ENCODE measurements at places on chromosomes 3 and 15.

DNA sequence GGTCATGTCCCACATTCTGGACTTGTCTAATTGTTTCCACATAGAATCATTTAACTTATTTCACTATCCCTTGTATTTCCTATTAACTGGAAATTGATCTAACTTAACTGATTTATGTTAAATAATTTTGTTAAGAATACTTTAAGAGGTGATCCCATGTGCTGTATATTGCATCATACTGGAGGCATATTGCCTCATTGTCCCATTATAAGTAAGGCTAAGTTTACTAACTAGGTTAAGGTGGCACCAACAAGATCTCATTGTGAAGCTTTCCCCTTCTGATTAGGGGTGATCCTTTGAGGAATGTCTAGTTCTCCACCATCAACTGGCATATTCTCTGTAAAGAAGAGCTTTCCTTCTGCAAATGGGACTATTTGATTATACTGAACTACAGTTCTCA is 24.4 kb downstream of the MAP1A start:
- DNase-seq = peak; percentile 16

GRCh38 chr15:97096303-97096835 is 765.9 kb downstream of the NR2F2 start:
- DNase-seq = no peak

DNA sequence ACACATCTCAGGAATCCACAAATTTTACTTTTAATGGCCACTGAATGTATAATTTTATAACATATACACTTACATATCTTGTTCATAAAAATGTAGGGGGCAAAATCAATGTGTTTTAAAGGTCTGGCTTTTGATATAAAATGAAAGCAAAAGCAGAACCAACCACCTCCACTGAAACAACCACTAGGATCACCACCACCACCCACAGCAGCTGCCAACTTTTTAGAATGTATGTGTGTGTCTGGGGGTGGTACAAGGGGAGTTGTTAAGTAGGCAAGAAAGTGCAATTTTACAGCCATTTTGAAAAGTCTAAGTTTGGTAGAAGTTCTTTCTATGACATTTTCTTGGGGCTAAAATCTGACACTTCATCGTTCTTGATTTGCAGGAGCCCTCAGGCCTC is 44.0 kb downstream of the OTOL1 start:
- no peak for DNase-seq

DNA sequence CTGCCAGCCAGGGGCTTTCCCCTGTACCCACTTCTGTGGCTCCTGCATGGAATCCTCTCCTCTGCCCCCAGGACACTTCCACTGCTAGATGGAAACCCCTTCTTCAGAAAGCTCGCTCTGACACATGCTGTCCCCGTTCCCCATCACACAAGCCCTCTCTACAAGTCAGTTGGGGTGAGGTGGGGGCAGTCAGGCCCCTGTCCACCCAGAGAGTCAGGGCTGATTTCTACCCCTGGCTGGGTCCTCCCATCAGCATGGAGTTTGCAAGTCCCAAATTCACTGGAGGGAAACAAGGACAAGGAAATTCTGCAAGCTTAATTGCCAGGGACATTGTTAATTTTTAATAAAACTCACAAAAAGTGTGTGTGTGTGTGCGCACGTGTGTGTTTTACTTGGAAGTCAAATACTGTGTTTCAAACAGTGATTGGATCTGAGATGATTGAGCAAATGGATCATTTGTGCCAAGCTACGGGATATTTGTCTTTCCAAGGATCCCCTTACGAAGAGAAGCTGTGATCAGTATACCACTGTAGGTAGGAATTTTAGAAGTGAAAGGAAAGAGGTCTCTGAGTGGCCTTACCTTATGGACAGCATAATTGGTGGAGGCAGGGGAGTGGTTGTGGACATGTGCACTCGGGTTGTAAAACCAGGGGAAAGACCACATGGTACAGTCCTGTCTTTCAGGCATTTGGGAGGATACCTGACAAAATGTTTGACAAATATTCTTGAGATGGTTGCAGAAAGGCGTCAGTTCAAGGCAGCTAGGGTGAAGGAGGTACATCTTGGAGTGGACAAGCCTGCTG is 1.5 kb upstream of the AMOTL2 start:
- no peak for DNase-seq

GRCh38 chr15:74421302-74422245 is 12.2 kb downstream of the SEMA7A start:
- DNase-seq = no peak

- DNase-seq = peak; percentile 61
Observed at GRCh38 chr3:100899440-100900091, 93.7 kb downstream of the ABI3BP start.

DNA sequence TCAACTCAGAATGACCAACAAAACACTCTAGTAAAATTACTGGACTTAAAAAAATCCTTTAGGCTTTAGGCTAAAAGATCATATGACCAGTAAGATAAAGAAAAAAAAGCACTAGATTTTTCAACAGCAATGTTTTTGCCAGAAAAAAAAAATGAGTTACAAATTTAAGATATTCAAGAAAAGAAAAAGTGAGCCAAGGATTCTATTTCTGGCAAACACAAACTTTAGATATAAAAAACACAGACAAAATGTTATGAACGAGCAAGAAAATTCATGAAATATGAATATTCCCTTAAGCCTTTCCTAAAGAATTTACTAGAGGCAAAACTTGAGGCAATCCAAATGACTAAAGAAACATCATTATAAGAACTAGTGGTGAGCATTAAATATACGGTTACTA is 8.6 kb downstream of the GOLGB1 start:
- DNase-seq = no peak

DNA sequence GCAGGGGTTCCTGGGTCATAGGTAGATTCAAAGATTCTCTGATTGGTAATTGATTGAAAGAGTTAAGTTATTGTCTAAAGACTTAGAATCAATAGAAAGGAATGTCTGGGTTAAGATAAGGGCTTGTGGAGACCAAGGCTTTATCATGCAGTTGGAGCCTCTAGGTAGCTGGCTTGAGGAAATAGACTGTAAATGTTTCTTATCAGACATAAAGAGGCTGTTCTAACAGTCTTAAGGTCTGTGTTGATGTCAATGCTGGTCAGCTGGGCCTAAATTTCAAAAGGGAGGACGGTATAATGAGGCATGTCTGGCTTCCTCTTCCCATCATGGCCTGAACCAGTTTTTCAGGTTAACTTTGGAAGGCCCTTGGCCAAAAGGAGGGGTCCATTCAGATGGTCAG is 48.9 kb downstream of the GASK1A start:
- no peak for DNase-seq

- no peak for DNase-seq
Observed at GRCh38 chr3:170760174-170760526, 109.8 kb downstream of the RPL22L1 start.

- peak; percentile 59 for DNase-seq
Observed at GRCh38 chr3:190384309-190384756, 3.6 kb upstream of the CLDN16 start.

GRCh38 chr15:43943511-43943910 is 116.7 kb downstream of the WDR76 start:
- no peak for DNase-seq

GRCh38 chr3:197580253-197580691 is 24.5 kb upstream of the BDH1 start:
- no peak for DNase-seq

DNA sequence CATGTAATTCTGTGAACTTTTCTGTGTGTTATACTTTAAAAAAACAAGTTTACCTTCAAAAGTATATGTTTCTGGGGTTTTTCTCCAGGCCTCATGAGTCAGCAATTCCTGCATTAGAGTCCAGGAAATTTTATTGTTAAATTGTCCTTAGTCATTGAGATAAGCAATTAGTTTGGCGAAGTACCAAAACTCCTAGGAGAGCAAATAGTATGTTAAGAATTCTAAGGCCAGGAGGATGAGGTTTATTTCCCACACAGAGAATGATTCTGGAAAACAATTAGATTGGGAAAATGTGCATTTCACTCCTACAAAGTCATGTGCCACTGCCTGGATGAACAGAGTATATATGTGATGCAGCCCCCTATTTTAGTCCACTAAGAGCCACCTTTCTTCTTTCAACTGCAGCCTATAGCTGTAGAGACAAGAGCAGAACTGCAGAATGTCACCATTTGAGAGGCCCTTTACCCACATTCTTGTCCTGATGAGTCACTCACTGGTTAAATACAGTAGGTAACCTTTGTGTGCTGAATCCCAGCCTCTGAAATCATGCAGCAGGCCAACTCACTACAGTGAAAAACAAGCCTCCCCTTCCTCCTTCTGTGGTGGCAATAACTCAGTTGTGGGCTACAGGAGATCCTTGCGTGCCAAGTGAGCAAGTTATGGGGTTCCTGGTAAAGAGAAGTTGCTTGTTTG is 452.8 kb upstream of the THBS1 start:
- peak; percentile 54 for DNase-seq

DNA sequence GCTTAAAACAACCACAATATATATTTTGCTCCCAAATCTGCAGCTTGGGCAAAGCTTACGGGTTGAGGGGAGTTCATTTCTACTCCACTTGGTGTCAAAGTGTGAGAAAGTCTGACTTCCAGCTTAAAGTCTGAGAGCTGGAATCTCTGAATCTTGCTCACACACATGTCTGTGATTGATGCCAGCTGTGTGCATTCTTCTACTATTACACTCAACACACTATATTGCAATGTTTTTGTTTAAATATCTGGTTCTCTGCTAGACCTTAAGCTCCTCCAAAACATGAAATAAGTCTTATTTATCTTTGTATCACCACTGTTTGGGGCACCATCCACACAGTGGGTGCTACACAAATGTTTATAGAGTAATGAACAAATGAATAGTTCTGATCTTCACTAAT is 36.7 kb upstream of the SECISBP2L start:
- DNase-seq = no peak

DNA sequence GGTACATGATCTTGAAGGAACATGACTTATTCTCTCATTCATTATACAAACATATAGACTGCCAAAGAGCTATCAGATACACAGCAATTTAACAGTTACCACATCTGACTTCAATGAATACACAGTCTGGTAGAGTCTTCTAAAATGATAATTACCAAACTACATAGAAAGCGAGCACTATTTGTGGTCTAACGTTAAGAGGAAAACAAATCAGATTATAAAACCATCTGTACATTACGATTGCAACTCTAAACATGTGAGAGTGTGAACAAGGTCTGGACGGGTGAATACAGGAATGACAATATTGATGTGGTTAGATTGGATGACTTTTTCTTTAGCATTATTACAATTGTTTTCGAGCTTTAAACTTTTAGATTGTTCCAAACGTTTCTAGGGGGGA is 16.3 kb downstream of the CX3CR1 start:
- no peak for DNase-seq

- no peak for DNase-seq
Observed at GRCh38 chr3:127758013-127758412, 64.3 kb downstream of the MGLL start.

- DNase-seq = no peak
Observed at GRCh38 chr15:96392380-96393208, 62.1 kb downstream of the NR2F2 start.

GRCh38 chr15:31158858-31159569 is 57.5 kb upstream of the TRPM1 start:
- no peak for DNase-seq

GRCh38 chr3:172138792-172139507 is 99.6 kb downstream of the FNDC3B start:
- peak; percentile 79 for DNase-seq

GRCh38 chr15:52257734-52258062 is 37.9 kb downstream of the MYO5C start:
- DNase-seq = no peak

GRCh38 chr3:47096959-47097358 is 67.0 kb downstream of the SETD2 start:
- DNase-seq = no peak

GRCh38 chr15:52682200-52682599 is 3.0 kb upstream of the ATOSA start:
- no peak for DNase-seq

DNA sequence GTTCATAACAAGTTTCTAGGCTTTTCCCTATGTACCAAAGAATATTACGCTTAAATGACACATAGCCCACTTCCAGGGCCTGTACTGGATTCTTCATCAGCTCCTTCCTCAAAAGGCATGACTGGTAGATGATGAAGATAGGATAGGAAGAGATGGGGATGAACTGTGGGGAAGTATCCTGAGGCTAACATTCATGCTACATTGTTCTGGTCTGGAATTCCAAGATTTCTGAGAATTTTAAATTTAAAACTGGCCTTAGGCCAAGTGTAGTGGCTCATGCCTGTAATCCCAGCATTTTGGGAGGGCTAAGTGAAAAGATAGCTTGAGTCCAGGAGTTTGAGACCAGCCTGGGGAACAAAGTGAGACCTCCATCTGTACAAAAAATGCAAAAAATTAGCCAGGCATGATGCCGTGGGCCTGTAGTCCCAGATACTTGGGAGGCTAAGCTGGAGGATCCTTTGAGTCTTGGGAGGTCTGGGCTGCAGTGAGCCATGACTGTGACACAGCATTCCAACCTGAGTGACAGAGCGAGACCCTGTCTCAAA is 160.1 kb upstream of the PLAAT1 start:
- DNase-seq = no peak

- DNase-seq = peak; percentile 14
Observed at GRCh38 chr3:146187334-146187950, 26.5 kb upstream of the PLOD2 start.

DNA sequence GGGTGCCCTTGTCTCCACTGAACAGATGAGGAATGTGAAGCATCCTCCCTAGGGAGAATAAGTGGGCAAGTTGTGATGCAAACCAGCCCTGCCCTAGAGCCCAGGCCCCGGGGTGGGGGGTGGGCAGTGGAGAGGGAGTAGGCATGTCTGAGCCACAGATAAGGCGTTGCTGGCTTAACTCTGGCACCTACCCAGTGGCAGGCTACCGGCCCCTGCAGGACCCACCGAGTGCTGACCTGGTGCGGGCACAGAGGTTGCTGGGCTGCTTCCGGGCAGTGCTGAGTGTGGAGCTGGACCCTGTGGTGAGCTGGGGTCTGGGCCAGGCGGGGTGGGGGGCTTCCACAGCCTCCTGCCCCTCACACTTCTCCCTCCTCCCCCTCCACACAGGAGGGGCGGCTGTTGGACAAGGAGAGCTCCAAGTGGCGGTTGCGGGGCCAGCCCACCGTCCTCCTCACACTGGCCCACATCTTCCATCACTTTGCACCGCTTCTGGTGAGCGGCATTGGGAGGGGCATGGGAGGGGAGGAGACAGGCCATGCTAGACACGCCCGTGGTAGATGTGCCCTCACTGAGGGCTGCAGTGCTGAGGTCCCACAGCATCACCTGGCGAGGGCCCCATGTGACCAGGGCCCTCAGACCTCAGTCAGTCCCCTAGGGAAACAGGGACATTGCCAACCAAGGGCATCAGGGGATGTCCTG is 10.1 kb downstream of the RNF123 start:
- no peak for DNase-seq

GRCh38 chr3:42061025-42061712 is 30.0 kb upstream of the TRAK1 start:
- DNase-seq = peak; percentile 72

GRCh38 chr15:42156243-42156922 is at the start of gene PLA2G4F:
PLA2G4F (minus strand) TSS chr15:42156636; CDS start chr15:42156549, 87 bp downstream.
- DNase-seq = no peak

- DNase-seq = peak; percentile 98
Observed at GRCh38 chr15:31263751-31264558, 62.7 kb upstream of the KLF13 start.

- DNase-seq = no peak
Observed at GRCh38 chr15:51909584-51909983, 62.0 kb downstream of the LEO1 start.
